ENCODE measurements at places on chromosomes 4 and X.

GRCh38 chr4:8615921-8616787 lies 23.6 kb downstream of the CPZ start:
- no peak for DNase-seq

- no peak for DNase-seq
These were observed 8.5 kb downstream of the SRP72 start for GRCh38 chr4:56475917-56476316.

DNA sequence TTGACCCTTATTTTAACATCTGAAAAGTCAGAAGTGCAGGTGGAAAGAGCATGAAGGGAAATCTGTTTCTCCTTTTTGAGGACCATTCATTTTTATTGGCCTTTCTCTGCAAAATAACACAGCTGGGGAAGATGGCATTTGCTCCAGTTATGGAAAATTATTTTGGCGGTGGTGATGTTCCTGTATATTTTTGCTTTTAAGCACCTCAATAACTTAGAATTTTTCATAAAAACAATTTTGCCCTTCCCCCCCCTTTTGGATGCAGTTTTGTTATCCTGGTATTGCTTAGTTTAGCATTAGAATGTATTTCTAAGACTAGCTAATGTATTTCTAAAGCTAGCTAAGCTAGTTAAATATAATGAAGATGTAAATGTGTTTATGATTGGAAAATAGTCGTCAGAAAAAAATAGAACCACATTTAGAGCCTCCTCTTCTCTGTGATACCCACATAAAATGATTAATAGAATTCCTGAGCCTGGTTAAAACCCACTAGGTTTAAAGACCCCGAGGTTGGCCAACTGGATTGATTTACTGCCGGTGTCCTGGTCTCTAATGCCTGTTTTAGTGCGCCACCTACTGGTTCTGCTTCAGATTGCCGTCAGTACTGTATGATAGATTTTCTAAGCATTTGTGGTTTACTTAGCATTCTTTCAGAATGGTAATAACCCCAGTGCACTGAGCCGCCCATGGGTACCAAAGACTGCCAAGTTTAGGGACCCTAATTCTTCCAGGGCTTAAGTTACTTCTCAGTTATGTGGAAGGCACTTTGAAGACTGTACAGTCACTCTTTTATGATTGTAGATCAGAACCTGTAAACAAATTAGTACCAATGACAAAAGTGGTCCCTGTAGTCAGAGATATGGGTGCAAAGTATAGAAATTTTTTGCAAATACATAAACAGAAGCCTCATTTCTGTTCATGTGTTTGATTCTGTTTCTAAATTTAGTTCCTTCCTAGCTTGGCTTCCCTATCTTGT lies 11.4 kb downstream of the KLF3 start:
- no peak for DNase-seq

DNA sequence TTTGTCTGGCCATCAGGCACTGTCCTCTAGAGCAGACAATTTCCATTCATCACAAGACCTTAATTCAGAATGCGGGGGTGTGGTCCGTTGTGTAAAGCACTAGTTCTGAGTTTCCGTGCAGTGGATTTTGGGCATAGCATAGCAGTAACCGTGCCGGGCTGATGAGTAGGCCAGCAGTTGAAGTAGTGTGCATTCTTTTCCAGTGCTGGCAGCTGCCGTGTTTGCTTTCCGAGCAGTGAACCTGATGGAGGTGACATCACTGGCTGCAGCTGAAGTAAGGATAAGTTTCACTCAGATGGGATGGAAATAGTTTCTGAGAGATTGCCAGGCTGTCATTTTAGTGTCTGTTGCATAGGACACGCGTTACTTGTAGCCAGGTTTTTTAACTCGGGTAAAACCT lies 107.0 kb upstream of the STIM2 start:
- DNase-seq = no peak

DNA sequence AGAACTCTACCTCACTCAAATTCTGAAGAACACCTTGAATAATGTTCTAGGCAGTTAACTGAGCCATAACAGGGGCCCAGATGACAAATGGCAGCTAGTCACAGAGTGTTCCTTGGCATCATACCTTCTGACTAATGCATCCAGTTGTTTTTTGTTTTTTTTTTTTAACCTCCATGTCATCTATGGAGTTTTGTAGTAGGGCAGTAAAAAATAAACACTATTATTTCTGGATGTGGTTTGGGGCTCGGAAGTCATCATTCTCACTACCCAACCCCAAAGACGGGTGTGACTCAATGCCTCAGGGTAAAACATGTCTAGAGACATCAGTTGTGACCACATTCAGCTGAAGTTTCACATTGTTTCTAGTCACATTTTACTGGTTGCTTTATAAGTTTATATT lies 31.2 kb upstream of the MCF2 start:
- no peak for DNase-seq

DNA sequence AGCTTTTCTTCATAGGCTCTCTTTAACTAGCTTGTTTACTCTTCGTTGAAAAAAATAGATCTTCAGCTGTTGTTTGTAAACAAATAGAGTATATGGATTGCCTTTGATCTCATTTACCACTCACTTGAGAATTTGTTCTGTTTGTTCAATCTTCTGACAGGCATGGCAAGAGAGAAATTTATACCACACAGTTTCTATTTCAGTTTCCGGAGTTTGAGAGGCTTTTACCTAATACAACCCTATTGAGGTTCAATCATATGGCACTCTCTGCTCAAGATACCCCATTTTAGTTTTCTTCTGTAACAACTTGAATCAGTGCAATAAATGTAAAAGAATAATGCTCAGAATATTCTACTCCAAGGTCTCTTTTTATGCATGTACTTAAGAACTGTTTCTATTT lies 148.0 kb downstream of the EMCN start:
- no peak for DNase-seq

DNA sequence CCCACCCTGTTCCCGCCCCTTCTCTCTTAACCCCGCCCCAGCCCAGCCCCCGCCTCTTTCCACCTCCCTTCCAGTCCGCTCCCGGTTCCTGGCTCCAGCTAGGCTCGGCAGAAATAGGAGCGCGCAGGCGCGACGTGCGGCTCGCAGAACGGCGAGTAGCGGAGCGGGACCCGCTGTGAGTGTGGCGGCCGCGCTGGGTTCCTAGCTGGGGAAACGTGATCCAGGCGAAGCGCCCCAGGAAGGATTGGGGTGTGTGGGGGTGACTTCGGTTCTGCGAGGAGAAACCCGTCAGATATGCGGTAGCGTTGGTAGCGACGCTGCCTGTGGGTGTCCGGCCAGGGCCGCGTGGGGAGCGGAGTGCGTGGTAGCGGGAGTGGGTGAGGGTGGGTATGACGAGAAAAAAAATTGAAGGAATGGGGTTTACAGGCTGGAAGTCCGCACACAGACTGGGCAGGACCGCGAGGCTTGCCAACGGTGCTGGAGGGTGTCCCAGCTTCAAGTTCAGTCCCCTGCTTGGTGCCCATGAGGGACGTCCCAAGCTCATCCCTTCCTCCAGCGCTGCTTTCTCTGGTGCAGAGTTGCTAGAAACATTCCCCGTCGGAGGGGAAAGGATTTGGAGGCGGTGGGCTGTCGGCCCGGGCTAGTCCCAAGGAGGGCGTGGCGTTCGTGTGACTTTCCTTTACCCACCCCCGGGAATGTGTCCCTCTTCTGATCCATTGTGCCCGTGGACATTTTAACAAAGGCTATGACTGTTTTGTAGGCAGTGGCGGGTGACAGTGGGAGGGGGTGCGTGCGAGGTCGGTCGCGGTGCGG lies at the start of gene PRRG1:
PRRG1 (plus strand) TSS at position 144 of the 813 bp plus-strand sequence. CDS start 56,886 bp downstream, outside the sequence.
- peak; percentile 2 for DNase-seq

- no peak for DNase-seq
These were observed 224.2 kb upstream of the EMCN start for GRCh38 chr4:100742045-100742444.
